ENCODE measurements at places on chromosomes 1 and 21.

DNA sequence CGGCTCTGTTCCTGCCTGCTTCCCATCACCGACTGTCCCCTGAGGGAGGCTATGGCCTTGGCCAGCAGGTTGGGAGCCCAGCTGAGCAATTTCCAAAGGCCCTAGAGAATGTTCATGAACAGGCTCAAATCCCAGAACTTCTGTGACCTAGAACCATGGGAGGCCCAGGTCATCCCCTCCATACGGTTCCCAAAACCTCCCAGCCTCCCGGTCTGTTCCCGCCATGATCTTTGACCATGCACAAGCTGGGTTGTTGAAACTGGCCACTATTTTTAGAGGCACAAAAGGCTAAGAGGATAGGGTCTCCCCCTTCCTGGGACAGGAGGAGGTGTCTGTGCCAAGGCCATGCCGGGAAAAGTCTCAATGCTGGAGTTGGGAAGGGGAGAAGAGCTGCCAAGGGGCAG lies 27.5 kb downstream of the EPHA2 start:
- DNase-seq, result no peak

GRCh38 chr1:81430955-81431623 lies 369.6 kb upstream of the ADGRL2 start:
- no peak for DNase-seq

DNA sequence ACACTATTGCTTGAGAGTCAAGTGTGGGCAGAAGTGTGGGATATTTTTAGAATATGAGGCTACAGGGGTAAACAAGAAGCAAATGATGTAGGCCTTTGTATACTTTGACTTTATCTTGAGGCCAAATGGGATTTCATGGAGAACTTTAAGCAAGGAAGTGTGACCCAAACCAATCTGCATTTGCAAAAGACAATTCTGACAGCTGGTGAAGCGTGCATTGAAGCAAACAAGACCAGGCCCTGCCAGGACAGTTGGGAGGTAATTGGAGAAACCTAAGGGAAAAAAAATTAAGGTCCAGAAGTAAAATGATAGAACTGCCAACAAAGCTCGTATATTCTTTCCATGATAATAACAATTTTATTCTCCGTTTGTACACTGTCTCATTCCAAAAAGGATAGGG lies 168.3 kb downstream of the TM2D1 start:
- DNase-seq, result no peak

DNA sequence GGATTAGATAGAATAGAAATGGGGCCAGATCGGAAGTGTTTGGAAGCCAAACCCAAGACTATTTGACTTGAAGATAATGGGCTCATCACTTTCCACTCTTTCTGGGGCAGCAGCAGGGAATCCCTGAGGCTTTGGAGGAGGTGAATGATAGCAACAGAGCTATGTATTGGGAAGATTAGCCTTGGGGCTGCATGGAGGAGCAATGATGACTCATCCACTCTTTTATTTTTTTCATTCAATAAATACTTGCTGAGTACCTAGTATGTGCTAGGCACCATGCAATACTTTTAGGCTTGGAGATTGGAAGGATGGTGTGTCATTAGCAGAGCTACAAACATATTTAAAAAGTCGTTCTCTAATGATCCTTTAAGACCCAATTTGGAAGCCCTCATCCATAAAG lies 166.9 kb upstream of the FOXD3 start:
- no peak for DNase-seq

GRCh38 chr1:211490821-211491415 lies 1.0 kb downstream of the RD3 start:
- no peak for DNase-seq

DNA sequence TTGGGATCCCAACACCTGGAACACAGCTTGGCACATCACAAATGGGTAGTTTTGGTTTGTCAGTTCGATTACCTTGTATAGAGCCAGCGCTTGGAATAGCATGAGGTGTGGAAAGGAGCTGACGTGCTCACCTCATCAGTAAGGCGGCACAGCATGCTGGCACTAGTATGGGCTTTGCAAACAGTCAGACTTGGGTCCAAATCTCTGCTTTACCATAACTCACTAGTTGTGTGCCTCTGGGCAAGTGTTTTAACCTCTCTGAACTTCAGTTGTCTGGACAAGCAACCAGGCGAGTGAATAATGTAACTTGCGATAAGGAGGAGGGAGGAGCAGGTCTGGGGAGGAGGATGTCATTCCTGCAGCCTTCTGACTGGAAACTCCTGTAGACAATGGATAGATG lies 26.3 kb upstream of the NEK2 start:
- no peak for DNase-seq

DNA sequence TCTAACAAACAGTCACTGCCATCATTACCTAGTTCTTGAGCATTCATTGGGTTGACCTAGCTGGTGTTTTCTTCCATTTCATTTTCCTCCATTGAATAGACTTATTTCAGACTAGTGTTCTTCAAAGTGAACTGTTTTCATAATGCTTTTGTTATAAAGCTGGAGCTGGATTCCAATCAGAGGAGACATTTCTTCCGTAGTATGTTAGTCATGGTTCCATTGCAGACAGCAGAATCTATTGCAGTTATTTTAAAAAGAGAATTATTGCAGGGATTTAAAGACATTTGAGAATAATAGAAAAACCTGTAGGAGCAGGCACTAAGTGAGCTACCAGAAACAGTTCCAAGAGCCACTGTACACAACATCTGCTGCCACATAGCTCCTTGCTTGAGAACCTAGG lies 50.0 kb downstream of the HHAT start:
- no peak for DNase-seq

- DNase-seq, result no peak
These were observed 76.8 kb upstream of the ZNF678 start for GRCh38 chr1:227486559-227486958.

DNA sequence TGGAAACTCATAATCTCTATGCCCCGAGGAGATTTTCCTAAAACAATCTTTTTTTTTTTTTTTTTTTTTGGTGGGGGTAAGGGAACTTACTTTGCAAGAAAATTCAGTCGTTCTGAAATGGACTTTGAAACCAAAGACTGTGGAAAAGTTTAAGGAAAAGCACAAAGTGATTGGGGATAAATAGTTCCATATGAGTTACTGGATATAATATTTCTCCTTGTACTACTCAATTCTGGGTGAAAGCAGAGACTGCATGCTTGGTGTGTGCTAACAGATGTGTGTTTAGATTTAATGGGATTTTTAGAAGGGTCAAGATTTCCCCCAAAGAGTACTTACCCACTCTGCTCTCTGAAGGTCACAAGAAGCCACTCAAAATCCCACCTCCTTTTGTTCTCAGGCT lies 204.9 kb upstream of the USP24 start:
- no peak for DNase-seq
